ENCODE measurements at places on chromosomes 2 and 18.

GRCh38 chr18:69558052-69558451 lies 157.4 kb downstream of the DOK6 start:
- DNase-seq = no peak

- no peak for DNase-seq
Observed at GRCh38 chr2:95267458-95268210, 6.6 kb upstream of the PROM2 start.

- DNase-seq = no peak
Observed at GRCh38 chr2:106899786-106900530, 14.0 kb upstream of the ST6GAL2 start.

- DNase-seq = no peak
Observed at GRCh38 chr2:26043862-26044696, 10.2 kb downstream of the RAB10 start.

DNA sequence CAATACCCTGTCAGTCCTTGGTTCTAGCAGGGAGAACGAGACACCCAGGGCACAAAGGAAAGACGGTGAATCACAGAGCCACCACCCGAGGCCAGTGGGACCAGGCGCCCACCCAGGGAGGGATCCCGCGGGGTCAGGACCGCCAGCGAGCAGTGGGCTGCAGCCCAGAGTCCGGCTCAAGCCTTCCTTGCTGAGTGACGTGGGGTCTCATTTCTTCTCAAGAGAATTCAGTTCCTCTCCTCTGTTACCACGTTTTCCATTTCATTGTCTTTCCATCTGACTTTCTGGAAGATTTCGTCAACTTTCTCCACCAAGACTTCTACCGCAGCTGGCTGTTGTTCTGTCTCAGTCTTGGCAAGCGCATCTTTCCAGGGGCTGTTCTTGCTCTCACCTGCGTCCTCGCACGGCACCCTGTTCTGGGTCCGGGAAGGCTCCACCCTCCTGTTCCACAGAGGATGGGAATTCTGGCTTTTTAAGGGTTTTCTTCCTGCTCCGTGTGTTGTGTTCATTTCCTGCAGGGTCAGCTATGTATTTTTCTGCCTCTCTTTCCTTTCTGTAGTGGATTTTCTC lies 248.6 kb downstream of the NDUFA10 start:
- no peak for DNase-seq

Data from occipital lobe (tissue), 3 donors.